ENCODE measurements at places on chromosomes 4 and X.

DNA sequence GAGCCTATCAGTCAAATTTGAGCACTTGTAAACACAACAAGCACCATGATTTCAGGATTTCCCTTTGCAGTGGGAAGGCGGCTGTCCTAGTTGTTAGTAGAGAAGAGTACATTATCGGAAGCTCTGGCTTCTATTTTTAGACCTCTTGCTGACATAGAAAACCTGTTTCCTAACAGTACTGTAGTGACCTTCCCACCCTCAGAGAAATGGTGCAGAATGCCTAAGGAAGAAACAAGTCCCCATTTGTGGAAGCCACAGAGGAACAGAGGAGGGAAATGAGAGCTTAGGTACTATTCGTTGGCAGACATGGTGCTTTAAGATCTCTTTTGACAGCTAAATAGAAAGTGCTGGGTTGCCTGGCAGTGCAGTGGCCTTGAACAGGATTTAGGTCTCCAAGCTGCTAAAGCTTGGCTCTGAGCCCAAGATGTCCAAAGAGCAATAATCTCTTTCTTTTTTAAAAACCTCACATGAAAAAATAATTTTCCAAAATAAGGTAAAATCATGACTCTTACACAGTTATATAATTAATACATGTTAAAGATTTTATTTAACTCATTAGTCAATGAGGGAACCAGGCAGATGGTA lies 24.9 kb downstream of the GLRA2 start:
- DNase-seq: no peak
- no peaks in the 10 kb centered on the region for H3K4me1 ChIP-seq
- H3K36me3 ChIP-seq: no peaks in the 10 kb centered on the region
- no peaks in the 10 kb centered on the region for H3K27me3 ChIP-seq
- no peak overlapping the region for H3K27ac ChIP-seq

DNA sequence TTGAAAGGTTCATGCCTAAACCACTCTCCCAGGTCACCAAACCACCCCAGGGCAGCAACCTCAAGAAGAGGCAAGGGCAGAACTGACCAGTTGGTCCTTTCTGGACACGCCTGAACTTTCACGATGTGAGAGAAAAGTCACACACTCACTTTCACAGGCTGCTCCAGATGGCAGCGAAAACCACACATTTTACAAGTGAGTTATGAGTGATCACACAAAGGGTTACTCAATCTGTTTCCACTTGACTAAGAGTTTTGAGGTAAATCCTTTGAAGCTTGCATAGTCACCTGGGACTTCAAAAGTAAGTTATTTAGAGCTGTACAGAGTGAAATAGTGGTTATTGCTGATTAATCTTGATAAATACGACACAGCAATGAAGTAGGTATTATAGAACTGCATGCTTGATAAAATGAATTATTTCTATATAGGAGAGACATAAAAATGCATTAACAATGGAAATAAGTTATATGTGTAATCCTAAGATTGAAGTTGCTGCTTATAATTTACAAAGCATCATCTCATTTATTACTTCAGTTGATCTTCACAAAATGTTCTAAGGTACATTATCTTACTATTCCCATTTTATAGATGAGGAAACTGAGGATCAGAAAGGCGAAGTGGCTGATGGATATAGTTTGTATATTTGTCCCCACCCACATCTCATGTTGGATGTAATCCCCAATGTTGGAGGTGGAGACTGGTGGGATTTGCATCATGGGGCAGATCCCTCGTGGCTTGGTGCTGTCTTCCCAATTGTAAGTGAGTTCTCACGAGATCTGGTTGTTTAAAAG lies 103.0 kb upstream of the KLF3 start:
- H3K27ac ChIP-seq: no peak overlapping the region
- no peak overlapping the region for H3K4me3 ChIP-seq
- no peaks in the 10 kb centered on the region for H3K4me1 ChIP-seq
- DNase-seq: no peak
- H3K36me3 ChIP-seq: no peaks in the 10 kb centered on the region
- H3K27me3 ChIP-seq: no peaks in the 10 kb centered on the region

GRCh38 chrX:10900585-10901289 lies 210.4 kb upstream of the HCCS start:
- H3K4me3 ChIP-seq: no peak overlapping the region
- no peaks in the 10 kb centered on the region for H3K36me3 ChIP-seq
- no peaks in the 10 kb centered on the region for H3K27me3 ChIP-seq
- H3K27ac ChIP-seq: no peak overlapping the region
- no peaks in the 10 kb centered on the region for H3K4me1 ChIP-seq
- DNase-seq: no peak

DNA sequence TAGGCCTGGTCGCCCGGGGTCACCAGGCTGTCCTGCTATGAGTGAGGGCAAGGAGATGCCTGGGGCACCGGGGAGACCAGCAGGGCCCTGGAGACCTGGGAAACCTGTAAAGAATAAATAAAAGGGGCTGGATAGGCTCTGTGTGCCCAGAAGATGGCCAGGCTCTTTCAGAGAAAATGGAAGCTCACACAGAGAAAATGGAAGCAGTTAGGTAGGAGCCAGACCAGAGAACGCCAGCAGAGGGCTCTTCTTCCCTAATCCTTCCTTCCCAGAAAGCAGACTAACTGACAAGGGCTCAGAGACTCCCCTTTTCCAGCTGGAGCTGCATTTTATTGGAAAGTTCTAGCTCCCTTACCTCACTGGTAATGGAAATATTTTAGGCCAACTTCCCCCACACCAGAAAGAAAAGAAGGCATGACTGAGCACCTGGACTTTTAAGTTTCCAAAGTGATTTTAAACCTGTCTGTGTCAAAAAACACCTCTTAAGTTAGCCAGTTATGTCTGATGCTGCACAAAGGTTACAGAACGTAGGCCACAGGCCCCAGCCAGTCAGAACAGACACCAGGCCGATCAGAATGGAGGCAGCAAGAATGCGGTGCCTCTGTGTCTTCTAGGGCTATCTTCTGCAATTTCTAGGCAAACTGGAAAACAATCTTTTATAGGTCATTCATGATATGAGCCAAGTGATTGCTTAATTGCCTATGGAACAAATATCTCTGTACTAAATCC lies 74.0 kb downstream of the ATG4A start:
- no peak for DNase-seq
- H3K36me3 ChIP-seq: no peaks in the 10 kb centered on the region
- H3K4me1 ChIP-seq: no peaks in the 10 kb centered on the region
- H3K4me3 ChIP-seq: no peak overlapping the region
- H3K27me3 ChIP-seq: no peaks in the 10 kb centered on the region
- no peak overlapping the region for H3K27ac ChIP-seq

- peak overlapping the region; percentile 72 for H3K27ac ChIP-seq
- H3K27me3 ChIP-seq: no peaks in the 10 kb centered on the region
- no peak for DNase-seq
- peaks cover 8% of the 10 kb centered on the region for H3K4me1 ChIP-seq
Observed at GRCh38 chr4:88757776-88758175, 60.1 kb upstream of the NAP1L5 start.

DNA sequence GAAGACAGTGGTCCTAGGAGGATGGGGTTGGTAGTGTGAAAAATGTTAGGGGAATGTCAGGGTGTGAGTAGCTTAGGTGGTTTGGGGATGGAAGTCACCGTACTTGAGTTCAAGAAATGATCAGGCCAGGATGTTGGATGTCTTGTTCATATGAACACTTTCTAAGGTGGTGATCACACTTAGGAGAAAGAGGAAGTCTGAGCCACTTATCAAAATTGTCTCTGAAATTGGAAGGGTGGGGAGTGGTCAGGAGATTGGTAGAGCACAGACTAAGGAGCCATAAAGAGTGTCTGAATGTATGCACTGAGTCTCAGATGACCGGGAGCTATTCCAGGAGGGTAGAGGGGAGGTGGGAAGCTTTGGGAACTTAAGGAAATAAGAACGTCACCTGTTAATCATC lies 17.3 kb downstream of the CMC4 start:
- no peaks in the 10 kb centered on the region for H3K27me3 ChIP-seq
- H3K4me3 ChIP-seq: no peak overlapping the region
- H3K36me3 ChIP-seq: no peaks in the 10 kb centered on the region
- H3K27ac ChIP-seq: no peak overlapping the region
- H3K4me1 ChIP-seq: no peaks in the 10 kb centered on the region

Data from tibial nerve (tissue), 4 donors.